Urinary bladder (tissue), 4 donors: ENCODE measurements at places on chromosomes 2 and 18. TPM values are rescaled to one million over a fixed set of nuclear protein-coding genes. Genes with fewer than 3 reads are reported as not detected.

DNA sequence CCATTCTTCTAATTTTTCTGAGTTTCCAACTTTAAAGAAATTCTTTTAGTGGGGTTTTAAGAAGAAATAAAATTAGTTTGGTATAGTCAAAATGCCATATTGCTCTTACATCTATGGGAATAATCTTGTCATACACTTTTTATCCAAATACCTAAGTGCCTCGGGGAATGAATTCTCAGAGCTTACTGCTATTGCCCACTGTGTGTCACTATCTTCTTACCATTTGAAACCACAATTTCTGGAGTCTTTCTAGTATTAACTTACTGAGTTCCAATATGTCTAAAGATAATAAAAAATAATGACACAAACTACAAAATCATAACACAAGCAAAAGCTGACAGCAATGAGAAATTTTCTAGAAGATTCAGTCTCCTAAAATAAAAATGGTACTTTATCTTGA, 23.7 kb upstream of the DNAH6 start:
- no peak for DNase-seq

GRCh38 chr2:180952731-180953336, 27.6 kb upstream of the UBE2E3 start:
- DNase-seq, result no peak

- no peak for DNase-seq
Measured at GRCh38 chr2:42947809-42948600, 155.6 kb upstream of the HAAO start.

DNA sequence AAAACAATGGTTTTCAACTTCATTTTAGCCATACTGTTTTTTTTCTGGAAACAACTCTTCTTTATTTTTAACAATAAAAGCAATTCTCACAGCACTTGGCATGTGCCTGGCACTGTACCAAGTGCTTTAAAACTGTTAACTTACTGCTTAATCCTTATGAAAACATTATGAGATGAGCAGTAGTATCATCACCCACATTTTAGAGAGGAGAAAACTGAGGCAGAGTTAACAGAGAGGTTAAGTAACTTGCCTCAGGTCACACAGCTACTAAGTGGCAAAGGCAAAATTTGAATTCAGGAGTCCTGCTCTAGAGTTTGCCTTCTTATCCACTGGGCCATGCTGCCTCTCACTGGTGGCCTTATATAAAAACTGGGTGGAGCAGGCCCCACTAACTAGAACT, 23.2 kb downstream of the CTIF start:
- no peak for DNase-seq

DNA sequence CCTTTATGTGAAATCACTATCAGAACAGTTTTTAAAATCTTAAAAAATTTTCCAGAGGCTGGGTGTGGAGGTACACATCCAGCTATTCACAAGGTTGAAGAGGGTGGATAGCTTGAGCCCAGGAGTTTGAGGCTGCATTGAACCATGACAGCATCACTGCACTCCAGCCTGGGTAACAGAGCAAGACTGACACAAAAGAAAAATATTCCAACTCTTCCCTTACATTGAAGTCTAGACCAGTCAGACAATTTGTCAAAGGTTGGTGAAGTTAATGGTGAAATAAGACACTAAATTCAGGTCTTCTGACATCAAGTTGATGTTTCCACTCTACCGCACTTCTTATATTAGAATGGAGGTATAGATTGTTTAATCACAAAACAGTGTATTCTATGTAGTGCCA, 52.8 kb downstream of the HYCC2 start:
- DNase-seq, result no peak

DNA sequence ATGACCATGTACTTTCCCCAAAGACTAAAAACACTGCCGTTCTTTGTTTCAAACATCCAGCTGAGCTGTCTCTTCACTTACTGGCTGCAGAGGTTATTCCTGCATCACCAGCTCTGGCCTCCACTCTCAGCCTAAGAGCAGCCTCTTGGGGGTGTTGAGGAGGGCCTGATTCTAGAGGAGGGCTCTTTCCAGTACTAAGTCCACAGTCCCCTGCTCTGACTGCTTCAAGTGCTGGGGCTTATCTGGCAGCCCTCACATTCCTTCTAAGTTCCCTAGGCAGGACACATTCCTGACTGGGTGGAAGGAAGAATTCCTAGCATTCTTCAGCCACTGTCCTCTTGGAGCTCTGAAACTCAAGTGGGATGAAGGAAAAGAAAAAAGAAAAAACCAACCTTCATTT, 32.9 kb upstream of the EHBP1 start:
- no peak for DNase-seq

GRCh38 chr18:519019-519879, 18.7 kb upstream of the COLEC12 start:
- no peak for DNase-seq

Gene SRD5A2
- total RNA-seq, result 16.2 TPM

Gene COBLL1
- 51.8 TPM for total RNA-seq

Gene NHEJ1
- total RNA-seq, result 13.3 TPM
